ENCODE measurements at places on chromosomes 1 and 21. TPM values are rescaled to one million over a fixed set of nuclear protein-coding genes. Genes with fewer than 3 reads are reported as not detected.
A peak's percentile ranks its signal among the peaks of the same experiment; 100 is the strongest.

- peak; percentile 40 for DNase-seq
Observed at GRCh38 chr1:69700770-69701169, 133.0 kb downstream of the LRRC7 start.

DNA sequence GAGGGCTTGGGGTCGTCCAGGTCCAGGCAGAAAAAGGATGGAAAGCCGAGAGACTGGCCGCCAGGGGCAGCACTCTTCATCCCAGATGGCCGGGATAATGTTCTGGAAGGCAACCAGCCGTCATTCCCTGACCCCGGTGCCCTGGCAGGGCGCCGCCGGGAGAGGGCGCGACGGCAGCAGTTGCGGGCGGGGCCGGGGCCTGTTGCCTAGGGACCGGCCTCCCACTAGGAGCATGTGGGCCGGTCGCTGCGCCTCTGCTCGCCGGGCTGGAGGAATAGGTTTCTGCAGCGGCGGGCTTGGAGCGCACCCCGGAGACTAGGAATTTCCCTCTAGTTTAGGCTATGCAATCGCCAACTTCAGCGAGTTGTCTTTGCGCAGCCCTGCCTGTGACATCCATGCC lies 11.0 kb downstream of the DMRTB1 start:
- DNase-seq: peak; percentile 70

GRCh38 chr21:36423771-36424433 lies 38.7 kb downstream of the CHAF1B start:
- DNase-seq: no peak

- no peak for DNase-seq
Observed at GRCh38 chr21:36608041-36608896, 90.6 kb upstream of the SIM2 start.

DNA sequence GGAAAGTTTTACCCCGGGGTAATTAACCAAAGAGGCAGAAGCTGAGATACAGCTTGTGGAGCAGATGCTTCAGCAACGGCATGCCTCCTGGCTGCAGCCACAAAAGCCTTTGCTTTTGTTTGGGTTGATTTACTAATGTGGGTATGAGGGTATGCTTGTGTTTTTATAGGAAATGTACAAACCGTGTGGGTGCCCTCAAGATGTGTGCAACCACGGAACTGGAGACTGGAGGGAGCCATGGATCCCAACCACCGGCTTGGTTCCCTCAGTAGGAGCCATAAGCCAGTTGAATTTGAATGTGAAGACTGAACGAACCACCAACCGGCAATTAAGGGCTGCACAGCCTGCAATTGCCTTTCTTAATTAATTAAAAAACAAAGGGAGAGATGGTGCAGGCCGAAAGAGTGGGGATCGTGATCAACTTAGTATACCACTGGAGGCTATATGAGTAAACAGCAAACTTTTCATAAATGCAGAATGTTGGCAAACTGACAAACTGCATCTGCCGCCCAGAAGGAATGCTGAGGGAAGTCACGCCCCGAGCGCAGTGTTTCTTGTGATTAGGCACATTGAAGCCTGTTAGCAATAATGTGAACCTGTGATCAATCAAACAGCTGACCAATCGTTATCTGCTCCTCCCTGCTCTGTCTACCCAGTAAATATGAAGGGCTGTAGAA lies 104.1 kb downstream of the DISP1 start:
- DNase-seq: peak; percentile 40

DNA sequence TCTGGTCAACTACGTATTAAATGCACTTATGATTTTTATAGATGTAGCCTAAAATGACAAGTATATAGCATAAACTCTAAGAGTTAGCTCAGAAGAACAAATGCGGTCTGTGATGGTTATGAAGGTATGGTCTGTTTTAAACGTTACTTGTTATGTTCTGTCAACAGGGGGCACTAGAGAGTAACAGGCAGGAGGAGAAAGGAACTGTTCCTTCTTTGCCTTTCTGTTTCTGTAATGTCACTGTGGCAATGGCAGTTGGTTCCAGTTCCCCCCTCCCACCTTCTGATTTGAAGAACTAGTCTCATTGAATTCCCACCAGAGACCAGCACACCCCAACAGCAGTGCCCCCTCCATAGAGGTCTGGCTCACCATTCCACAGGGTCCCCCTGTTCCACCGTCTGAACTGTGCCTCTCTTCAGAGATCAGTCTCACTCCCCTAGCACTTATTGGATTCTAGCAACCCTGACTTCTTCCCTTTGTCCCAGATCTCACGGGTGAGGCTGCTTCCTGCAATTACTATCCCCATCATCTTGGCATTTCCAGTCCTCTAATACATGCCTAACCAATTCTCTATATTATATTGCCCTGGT lies 14.0 kb downstream of the KRTAP24-1 start:
- DNase-seq: no peak

The SEC16B gene
- total RNA-seq: 0.79 TPM

The MPZ gene
- 0.89 TPM for total RNA-seq

GRCh38 chr1:232454227-232454886 lies 175.6 kb downstream of the SIPA1L2 start:
- no peak for DNase-seq

The TMEM35B gene
- total RNA-seq: 51.6 TPM

- no peak for DNase-seq
Observed at GRCh38 chr1:206558794-206559671, 51.7 kb downstream of the RASSF5 start.

- DNase-seq: peak; percentile 64
Observed at GRCh38 chr1:165717918-165718515, 19.7 kb upstream of the ALDH9A1 start.

The GREM2 gene
- total RNA-seq: not detected

The CHRNB2 gene
- not detected for total RNA-seq

The SLC25A34 gene
- 0.44 TPM for total RNA-seq

The OR10J4 gene
- total RNA-seq: not detected

- peak; percentile 92 for DNase-seq
Observed at GRCh38 chr21:34545079-34545884, 33.3 kb upstream of the KCNE1 start.

The RASAL2 gene
- 14.8 TPM for total RNA-seq

- peak; percentile 71 for DNase-seq
Observed at GRCh38 chr1:41442697-41443251, 41.7 kb downstream of the EDN2 start.

GRCh38 chr1:10495952-10496351 lies 21.2 kb downstream of the PEX14 start:
- DNase-seq: no peak

The NHLH1 gene
- not detected for total RNA-seq

DNA sequence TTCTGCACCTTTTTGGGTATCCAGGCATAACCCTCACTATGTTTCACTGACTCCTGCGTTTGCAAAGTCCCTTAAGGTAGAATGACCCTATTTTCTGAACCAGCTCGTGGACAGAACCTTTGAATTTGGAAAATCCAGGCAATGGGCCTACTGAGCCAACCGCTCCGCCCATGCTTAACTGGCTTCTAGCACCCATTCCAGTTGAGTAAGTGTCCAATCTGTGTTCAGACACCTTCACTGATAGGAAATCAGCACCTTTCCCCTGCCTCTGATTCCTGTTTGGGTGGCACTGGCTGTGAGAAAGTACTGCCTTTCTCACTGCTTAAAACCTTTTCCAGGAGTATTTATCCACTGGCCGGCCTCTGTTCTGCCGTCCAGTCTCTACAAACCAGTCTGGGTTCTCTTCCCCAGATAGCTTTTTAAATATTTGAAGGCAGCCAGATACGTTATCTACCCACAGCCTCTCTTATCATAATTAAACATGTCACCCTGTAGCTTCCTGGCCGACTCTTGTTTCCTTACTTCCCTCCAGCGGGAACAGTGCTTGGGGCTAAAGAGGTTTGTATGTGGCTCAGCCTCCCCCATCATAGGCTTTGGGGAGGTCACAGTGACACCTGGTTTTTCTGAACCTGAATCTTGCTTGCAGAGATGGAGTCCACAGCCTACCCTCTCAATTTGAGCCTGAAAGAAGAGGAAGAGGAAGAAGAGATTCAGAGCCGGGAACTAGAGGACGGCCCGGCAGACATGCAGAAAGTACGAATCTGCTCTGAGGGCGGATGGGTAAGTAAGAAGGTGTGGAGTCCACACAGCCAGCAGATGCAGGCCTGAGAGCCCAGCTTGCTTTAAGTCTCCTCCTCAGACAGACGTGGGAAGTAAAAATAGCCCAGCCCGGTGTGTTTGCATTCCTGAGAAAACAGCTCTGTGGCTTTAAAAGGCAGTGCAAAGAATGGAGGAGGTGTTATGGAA lies 1.3 kb downstream of the POGK start:
- DNase-seq: no peak

The FAM78B gene
- not detected for total RNA-seq

DNA sequence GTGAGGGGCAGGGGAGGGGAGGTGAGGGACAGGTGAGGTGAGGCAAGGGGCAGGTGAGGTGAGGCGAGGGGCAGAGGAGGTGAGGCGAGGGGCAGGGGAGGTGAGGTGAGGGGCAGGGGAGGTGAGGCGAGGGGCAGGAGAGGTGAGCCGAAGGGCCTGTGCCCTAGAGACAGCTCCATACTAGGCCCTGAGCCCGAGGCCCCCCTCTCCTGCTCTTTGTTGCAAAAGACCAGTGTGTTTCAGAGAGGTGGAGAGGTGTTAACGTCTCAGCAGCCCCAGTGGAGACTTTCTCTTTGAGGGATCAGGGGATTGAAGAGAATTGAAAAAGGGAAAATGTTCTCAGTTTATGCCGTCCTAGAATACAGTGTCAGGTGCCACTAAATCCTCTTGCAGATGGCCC lies 44.2 kb downstream of the EPHB2 start:
- DNase-seq: no peak

DNA sequence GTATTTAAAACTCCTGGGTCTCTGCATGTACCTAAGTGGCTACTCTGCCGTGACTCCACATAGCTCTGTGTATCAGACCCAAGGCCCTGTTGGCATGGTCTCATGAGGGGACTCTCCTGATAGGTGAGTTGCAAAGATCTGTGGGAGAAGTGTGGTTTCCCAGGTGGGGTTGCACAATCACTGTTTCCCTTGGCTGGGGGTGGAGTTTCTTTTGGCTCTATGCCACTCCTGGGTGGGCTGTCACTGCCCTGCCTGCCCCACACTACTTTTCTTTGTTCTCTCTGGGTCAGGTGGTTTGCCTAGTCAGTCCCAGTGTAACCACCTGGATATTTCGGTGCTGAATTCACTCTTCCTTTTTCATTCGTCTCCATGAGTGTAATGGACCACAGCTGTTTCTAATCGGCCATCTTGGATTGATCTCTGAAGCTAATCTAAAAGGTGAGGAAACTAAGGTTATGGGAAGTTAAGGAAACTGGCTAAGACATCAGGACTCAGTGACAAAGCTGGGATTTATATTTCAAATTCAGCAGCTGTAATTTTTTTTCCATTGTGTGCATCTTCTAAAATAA lies 97.1 kb upstream of the CACYBP start:
- no peak for DNase-seq

- DNase-seq: no peak
Observed at GRCh38 chr1:204873176-204873575, 2.5 kb downstream of the NFASC start.

DNA sequence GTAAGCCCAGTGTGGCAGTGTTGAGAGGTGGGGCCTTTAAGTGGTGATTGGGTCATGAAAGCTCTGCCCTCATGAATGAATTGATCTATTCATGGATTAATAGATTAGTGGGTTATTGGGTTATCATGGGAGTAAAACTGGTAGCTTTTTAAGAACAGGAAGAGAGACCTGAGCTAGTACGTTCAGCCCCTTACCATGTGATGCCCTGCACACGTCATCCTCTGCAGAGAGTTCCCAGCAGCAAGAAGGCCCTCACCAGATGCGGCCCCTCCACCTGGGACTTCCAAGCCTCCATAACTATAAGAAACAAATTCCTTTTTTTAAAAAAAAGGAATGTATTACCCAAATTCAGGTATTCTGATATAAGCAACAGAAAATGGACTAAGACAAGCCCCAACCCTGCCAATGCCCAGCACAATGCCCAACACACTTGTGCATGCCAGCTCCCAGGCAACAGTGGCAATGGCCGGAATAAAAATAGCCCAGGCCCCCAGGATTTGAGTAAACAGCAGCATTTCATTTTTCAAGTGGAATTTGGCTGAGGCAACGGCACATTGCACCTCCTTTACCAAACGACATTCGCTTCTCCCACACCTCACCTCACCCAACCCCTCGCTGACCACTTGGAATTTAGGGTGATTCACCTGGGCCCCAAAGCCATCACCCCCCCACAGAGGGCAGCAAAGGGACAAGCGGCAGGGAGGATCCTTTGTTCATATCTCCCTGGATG lies 215.9 kb downstream of the TOMM20 start:
- peak; percentile 63 for DNase-seq

- no peak for DNase-seq
Observed at GRCh38 chr1:50527249-50527986, 104.2 kb upstream of the DMRTA2 start.

The OR2T33 gene
- total RNA-seq: not detected

The OR14K1 gene
- not detected for total RNA-seq

DNA sequence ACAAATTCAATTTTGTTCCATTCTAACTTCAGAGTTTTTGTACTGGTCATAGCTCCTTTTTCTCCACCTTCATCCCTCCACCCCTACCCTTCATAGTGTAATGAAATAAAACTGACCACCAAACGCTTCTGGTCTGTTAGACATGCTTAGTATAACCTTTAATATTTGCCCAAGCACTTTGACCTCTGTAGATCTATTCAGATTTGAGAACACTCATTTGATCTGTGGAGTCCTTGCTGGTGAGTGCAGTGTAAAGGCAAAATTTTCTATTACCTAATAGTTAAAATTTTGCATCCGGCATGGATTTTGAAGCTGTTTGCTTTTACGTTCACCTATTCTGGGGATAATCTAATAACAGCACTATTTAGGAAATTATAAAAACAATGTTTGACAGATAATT lies 41.2 kb downstream of the TMEM200B start:
- no peak for DNase-seq

GRCh38 chr1:183733715-183734114 lies 71.2 kb upstream of the RGL1 start:
- no peak for DNase-seq

The NVL gene
- 29.8 TPM for total RNA-seq

The MIER1 gene
- 20.2 TPM for total RNA-seq

DNA sequence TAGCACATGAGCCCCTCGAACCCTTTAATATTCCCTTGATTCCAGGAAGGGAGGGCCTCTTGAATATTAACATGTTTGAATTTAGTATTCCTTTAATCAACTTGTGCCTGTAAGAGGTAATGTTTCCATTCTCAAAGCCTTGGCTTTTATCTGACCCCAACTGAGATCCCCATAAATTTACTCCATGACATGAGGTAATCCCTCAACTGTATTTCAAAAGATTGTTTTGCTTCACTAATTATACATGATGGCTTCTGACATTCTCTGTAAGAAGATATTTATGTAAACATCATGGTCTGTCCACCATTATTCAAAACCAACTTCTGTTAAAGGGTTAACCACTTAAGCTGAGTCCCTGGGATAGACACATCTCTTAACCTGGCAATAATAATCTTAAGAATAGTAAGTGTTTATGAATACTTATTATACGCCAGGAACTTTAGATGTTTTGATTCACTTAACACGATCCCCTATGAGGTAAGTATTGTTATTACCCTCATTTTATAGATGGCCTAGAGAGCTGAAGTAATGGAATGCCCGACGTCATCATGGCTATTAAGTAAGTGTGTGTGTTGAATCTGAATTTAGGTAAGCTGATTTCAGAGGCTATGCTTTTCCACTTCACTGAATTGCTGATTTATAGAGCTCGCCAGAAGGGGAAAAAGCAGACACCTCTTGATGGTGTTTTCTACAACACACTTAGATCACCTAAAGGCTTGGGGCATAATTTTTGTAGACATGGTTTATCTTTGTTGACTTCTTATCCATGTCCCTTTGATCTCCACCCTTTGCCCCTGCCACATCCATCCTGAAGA lies 11.1 kb downstream of the KRTAP19-1 start:
- DNase-seq: no peak

All from M059J (cell line).